ENCODE measurements at places on chromosomes 12 and 14.

- DNase-seq, result no peak
These were observed 25.8 kb upstream of the BEGAIN start for GRCh38 chr14:100612986-100613385.

GRCh38 chr12:27451036-27451825 is 4.7 kb downstream of the SMCO2 start:
- DNase-seq, result no peak

DNA sequence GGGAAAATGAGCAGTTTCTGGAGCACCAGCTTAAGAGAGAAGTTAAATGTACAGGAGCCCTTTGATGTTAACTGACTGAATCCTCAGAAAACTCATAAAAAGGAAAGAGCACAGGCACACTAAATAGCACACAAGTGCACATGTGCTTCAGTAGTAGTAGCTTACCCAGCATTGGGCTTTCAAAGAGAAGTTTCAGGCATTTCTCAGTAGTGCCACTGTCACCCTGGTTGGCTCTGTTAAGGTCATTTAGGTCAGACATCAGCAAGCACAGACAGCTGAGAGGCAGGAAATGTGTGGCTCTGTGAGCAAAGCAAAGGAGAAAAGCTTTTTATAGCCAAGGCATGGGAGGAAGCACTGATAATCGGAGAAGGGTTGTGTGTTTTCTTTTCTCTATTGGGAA is 96.3 kb upstream of the HIF1A start:
- no peak for DNase-seq

- DNase-seq, result no peak
These were observed 19.5 kb upstream of the CERS5 start for GRCh38 chr12:50186681-50187080.

GRCh38 chr14:53683229-53683628 is 273.4 kb downstream of the BMP4 start:
- no peak for DNase-seq
